ENCODE measurements at places on chromosomes 16 and 17.
A peak's percentile ranks its signal among the peaks of the same experiment; 100 is the strongest.

- DNase-seq: no peak
Observed at GRCh38 chr17:49255125-49255524, 24.5 kb upstream of the PHOSPHO1 start.

DNA sequence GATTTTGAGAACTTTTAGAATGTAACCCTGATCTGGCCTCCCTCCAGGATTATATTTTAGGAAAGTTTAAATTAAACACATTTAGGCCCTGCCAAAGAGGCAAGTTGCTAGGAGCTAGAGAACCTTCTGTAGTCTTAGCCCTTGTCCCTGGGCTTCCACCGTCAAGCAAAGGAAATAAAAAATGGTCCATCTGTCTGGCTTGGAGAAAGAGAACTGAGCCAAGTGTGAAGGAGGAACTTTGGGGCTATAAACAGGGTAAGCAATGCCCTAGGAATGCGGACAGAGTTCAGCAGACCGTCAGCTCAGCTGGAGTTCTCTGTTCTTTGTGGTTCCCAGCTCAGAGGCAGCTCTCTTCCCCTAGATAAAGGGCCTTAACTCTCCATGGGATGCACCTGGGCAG, 29.6 kb downstream of the RCVRN start:
- DNase-seq: peak; percentile 81

DNA sequence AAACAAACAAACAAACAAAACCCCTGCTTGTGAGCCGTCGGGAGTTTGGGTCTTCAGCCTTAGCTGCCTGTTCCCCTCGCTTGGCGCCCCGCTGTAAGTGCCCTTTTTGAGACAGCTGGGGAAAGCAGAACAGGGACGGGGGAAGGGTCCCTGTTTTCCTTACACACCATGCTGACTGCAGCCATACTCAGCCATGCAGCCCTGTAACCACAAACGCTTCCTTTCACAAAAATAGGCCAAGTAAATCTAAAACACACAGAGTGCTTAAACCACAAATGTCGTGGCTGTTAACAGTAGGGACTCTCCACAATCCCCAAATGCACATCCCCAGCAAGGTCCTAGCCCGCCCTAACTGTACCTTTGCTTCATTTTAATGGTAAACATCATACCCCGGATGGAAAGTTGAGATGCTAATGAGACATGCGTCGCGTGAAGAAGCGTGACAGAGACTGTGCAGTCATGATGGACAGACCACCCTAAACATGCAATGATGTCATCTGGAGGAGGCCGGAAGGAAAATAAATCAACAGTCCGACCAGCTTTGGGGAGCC, 129.9 kb downstream of the MGAT5B start:
- DNase-seq: peak; percentile 2

- DNase-seq: peak; percentile 8
Observed at GRCh38 chr16:20803192-20803560, 3.1 kb downstream of the ERI2 start.
